Left colon (tissue), 2 donors: ENCODE measurements at places on chromosomes 3 and 15. TPM values are rescaled to one million over a fixed set of nuclear protein-coding genes. Genes with fewer than 3 reads are reported as not detected.

TMEM158 gene
- 10.0 TPM for total RNA-seq

TERC gene
- total RNA-seq = not detected

SOX2 gene
- 0.21 TPM for total RNA-seq

KLF13 gene
- total RNA-seq = 103 TPM

NIPA2 gene
- 82.7 TPM for total RNA-seq

ZNF106 gene
- 32.8 TPM for total RNA-seq
